ENCODE measurements at places on chromosomes 5 and 9.

- H3K4me3 ChIP-seq: no peak overlapping the region
- no peak overlapping the region for H3K27ac ChIP-seq
Observed at GRCh38 chr9:133761641-133762248, 23.6 kb upstream of the SARDH start.

- H3K4me1 ChIP-seq: peaks cover 9% of the 10 kb centered on the region
- no peak for DNase-seq
- H3K27ac ChIP-seq: no peak overlapping the region
Observed at GRCh38 chr9:6946583-6947166, 188.9 kb downstream of the KDM4C start.

DNA sequence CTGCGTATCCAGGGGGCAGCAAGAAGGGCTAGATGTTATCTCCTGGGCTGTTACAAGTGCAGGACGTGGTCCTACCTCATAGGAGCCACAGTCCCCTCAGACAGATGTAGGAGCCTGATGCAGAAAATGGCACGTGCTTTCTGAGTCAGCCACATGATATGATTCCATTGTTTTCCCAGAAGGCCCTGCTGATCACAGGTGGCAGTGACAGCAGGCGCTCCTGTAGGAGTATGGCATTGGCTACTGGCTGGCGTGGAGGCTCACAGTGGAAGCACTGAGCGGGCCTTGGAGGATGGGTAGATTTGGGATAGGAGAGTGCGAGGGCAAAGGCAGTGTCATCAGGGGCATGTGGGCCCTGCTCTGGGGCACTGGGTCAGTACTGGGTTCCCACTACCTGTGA, 21.9 kb downstream of the USP20 start:
- no peaks in the 10 kb centered on the region for H3K27me3 ChIP-seq
- DNase-seq: no peak
- peaks cover 75% of the 10 kb centered on the region for H3K36me3 ChIP-seq
- peak overlapping the region; percentile 36 for H3K27ac ChIP-seq

DNA sequence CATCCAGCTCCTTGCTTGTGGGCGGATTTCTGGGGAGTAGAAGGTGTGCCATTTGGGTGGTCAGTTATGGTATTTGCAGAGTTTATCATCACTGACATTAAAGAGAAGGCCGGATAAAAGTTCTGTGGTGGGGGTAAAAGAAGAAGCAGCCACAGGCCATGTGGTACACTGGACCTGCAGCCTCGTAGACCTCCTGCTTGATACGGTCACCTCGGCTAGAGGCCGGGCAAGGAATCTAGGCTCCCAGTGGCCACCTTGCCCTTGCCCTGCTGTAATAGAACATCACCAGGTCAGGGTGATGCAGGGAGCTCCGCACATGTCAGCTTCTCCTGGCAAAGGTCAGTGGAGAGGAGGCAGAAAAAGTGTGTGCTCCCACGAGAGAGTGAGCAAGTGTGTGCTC, 376.1 kb upstream of the IRX4 start:
- no peak overlapping the region for H3K27ac ChIP-seq
- H3K36me3 ChIP-seq: no peaks in the 10 kb centered on the region
- H3K4me1 ChIP-seq: no peaks in the 10 kb centered on the region
- no peak for DNase-seq
- no peak overlapping the region for H3K4me3 ChIP-seq

- H3K27me3 ChIP-seq: no peaks in the 10 kb centered on the region
- H3K4me3 ChIP-seq: no peak overlapping the region
- no peak overlapping the region for H3K27ac ChIP-seq
- H3K36me3 ChIP-seq: no peaks in the 10 kb centered on the region
- no peak for DNase-seq
Observed at GRCh38 chr9:134548618-134549017, 93.0 kb upstream of the COL5A1 start.

All from activated T-helper 2 cell treated with anti-CD3 and anti-CD28 coated beads, Interferon-gamma antibody, Interleukin-2, Interleukin-4, amounts not matched to agents 10 μg/mL and 5 μg/mL and 100 μg/mL, durations not matched to agents 14 hours and 24 hours and 36 hours (primary cell).